ENCODE measurements at places on chromosomes 11 and 22.

DNA sequence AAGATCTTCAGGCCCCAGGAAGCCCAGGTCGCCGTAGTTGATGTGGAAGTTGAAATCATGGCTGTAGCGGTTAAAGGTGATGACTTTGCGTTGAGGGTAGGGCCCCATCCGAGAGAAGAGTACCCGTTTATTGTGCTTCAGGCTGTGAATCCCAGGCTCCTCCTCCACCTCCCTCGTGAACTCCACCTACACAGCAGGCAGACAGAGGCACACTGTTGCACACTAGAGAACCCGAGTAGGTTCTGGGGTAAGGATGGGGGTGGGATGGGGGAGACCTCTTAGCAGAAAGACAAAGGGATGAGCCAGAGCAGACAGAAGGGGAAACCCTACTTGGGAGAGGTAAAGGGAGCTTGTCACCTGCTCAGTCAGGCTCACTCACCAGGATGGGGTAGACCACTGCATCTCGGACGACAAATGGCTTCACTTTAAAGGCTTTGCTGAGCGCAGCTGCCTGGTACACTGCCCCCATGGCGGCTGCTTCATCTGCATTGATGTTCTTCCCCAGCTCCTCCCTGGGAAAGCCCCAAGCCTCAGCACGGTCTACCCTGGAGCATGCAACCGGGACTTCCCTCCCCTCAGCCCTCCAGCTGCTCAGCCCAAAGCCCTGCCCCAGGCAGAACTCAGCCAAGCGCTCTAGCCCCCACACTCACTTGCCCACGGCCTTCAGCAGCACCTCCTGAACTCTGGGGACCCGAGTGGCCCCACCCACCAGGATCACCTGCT lies 5.4 kb downstream of the HYOU1 start:
- DNase-seq: no peak

DNA sequence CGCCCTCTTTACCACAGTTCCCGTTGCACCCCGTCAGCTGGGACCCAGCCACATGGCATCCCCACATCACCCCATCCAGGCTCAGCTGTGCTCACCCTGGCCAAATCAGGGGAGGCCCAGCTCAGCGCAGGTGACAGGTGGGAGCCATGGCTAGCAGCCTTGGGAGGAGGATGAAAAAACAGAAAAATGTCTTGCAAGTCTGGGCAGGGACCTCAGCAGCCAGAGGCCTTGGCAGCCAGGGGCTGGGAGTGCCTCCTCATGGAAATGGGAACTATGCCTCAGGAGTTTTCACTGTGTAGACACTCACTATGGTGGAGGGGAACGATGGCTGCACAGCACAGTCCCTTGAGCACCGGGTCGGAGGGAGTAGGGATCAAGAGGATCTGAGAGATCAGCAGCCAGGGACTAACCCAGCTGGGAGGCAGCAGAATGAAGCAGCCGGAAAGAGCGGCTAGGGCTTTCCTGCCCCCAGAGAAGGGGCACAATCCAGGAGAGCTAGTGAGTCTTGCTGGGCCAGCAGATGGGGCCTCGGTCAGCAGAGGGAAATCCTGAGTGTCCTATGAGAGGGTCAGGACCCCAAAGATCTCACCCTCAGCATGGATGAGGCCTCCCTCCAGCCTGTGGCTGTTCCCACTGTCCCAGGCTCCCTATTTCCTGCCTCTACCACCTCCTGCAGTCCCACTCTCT lies 6.2 kb upstream of the FTH1 start:
- DNase-seq: no peak

DNA sequence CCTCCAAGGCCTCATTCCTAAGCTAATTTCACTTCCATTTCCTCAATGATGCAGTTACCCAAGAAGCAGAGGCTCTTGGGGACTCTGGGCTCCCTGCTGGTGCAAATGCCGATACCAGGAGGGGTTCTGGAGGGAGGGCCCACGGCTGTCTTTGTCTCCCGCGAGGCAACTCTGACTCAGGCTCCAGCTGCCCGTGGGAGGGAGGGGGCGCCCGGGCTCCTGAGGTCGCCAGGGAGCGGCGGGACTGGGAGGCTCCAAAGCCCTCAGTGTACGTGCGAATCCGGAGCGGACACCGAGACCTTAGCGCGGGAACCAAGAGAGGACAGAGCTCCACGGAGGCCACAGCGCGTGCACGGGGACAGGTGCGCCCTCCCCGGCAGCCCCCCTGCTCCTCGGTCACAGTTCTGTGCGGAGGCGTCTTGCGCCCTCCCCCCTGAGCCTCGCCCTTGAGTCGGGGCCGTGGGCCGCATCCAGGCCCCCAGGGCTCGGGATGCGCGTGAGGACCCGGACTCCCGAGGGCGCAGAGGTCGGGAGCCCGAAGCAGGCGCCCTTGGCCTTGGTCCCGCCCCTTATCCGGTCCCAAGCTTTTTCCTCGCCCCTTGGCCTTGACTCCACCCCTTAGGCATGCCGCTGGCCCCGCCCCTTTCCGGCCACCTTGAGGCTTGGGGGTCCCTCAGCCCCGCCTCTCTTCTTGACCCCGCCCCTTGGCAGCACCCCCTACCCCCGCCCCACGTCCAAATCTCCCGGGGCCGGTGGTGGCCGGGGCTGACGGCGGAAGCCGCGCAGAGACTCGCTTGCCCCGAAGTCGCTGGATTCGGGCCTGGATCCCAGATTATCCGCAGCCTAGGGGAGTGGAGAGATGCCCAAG lies 4.7 kb upstream of the SHISA8 start:
- DNase-seq: peak; percentile 48

- DNase-seq: no peak
These were observed 420.3 kb downstream of the SOX6 start for GRCh38 chr11:15936011-15936410.

- peak; percentile 4 for DNase-seq
These were observed 1.0 kb downstream of the RIC3 start for GRCh38 chr11:8167796-8168195.

- no peak for DNase-seq
These were observed 76.1 kb upstream of the UCP3 start for GRCh38 chr11:74084796-74085541.

DNA sequence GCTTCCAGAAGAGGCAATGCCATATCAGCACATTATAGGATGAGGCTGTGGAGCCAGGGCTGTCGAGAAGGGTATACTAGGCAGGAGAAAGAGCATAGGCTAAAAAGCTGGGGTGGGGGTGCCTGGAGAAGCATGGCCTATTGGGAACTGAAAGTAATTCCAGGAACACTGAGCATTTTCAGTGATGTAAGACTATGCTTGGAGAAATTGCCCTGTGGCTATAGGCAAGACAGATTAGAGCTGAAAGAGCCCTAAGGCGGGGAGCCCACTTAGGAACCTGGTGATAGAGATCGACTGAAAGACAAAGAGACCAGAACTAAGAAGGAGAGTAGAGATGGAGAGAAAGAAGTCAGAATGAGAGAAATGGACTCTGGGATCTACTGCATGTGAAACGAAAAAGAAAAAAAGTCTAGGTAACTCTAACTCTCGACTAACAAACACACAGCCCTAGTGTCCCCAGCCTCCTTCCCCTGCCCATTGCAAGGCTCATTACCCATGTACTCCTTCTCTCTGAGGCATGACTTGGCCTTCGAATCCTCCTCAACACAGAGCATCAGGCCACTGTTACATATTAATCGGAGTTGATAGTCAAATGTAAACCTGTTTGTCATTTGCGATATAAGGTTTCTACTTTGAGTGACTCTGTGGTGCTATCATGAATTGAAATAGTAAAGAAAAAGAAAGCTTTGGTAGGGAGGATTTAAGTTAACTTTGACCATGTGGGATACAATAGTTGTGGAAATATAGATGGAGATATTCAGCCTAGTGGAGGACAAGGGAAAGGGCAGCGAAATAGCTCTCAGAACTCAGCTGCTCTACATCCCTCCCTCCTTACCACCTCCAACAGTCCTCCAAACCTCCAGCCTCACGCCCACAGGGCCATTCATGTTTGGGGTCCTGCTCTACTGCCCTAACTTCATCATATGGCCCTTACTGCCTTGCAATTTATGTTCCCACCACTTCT lies 52.3 kb upstream of the BMAL1 start:
- DNase-seq: no peak

DNA sequence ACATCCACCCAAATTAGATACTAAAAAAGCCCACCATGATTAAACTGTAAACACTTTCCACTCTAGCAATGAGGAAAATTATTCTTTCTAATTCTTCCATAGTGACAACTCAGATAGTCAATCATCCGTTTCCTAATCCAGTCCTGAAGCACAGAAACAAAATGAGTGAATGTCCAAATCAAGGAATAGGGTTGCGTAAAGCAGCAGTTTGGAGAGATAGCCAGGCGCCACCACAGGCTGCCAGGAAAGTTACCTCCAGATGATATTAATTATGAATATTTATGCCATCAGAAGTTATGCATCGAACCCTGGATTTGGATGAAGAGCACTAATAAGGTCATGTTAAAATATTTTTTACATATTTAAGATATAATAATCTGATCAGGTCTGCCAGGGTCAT lies 63.2 kb downstream of the ETS1 start:
- no peak for DNase-seq

GRCh38 chr11:108586600-108586999 lies 7.0 kb downstream of the EXPH5 start:
- no peak for DNase-seq

GRCh38 chr22:48545987-48546386 lies 1281.7 kb downstream of the BRD1 start:
- DNase-seq: no peak

- peak; percentile 41 for DNase-seq
These were observed 11.5 kb downstream of the CSNK1E start for GRCh38 chr22:38305471-38306448.

GRCh38 chr11:27997344-27997743 lies 110.6 kb downstream of the KIF18A start:
- DNase-seq: no peak

- DNase-seq: no peak
These were observed 8.0 kb downstream of the IFITM10 start for GRCh38 chr11:1742371-1742770.

DNA sequence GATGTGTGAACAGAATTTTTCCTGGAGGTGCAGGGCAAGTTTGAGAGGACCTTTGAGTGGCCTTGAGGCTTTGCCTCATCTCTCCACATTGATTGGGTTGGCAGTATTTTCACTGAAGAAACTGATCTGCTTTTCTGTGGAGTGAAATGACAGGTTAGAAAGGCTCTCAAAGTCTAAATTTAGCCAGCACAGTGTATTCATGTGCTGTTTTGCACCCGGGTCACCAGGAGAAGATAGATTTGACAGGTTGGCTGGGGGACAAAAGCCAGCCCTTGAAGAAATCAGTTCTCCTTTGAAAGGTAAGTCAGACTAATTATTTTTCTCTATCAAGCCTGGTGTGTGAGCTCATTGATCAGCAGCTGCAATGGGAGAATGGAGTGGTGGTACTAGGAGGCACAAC lies 152.9 kb downstream of the DBX1 start:
- DNase-seq: no peak

DNA sequence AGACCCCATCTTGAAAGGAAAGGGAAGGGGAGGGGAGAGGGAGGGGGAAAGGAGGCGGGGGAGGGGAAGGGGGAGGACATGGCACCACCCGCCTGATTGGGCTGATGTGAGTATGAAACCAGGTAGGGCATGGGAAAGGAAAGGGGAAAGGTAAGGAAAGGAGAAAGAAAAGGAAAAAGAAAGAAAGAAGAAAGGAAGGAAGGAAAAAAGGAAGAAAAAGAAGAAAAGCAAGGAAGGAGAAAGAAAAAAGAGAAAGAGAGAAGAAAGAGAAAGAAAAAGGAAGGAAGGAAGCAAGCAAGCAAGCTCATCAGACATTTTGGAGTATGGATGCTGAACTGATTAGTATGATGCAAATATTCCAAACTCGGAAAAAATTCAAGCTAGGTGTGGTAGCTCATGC lies 36.0 kb upstream of the TFIP11 start:
- no peak for DNase-seq

DNA sequence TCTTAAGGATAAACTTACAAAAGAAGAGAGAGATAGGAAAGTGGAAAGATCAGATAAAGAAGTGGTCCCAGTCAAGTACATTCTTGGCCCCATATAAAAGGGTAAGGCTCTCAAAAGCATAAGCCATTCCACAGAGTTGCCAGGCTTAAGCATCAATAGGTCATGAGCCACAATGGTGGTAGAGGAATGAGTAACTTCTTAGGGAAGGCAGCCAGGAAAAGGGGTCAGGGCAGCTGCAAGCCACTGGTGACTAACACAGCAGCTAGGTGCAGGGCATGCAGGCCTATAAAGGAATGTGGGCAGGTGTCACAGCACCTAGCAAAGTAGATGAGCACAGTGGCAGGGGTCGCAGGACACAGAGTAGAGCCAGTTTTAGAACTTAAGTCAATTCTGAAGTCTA lies 302.6 kb upstream of the FAT3 start:
- DNase-seq: no peak

- DNase-seq: peak; percentile 24
These were observed 136.6 kb downstream of the ELP4 start for GRCh38 chr11:31646216-31646615.

DNA sequence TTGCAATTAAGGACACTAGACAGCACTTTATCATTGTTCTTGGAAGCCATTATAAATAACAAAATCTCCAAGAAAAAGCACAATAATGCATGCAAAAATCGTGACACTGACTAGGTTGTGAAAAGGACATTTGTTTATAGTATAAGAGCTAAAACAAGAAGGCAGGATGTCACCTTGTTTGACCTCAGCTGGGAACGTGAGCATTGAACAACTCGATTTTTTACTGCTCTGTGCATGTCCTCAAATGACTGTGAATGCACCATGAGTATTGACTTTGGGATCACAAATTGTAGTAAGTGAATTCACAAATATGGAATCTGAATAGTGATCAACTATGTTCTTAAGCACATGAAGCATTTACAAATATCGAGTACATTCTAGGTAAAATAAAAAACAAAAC lies 35.3 kb upstream of the ARHGAP20 start:
- no peak for DNase-seq

DNA sequence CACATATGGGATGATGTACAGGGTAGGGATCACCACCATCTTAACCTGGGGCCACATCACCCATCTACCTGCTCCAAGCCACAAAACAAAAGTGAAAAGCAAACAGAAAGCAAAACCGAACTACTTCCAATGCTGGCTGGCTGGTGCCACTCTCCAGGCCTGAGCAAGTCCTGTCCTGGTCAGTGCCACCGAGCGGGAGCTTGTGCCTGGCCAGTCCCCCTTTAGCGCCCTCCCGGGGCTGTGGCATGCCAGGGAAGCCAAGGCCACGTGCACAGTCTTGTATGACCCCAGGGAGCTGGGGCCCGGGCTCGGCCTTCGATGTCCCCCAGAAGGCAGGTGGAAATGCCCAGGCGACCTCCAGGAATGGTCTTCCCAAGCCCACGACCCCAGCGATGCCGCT lies 17.9 kb upstream of the NAP1L4 start:
- no peak for DNase-seq

- DNase-seq: no peak
These were observed 4.2 kb downstream of the APOBEC3H start for GRCh38 chr22:39101226-39101625.

DNA sequence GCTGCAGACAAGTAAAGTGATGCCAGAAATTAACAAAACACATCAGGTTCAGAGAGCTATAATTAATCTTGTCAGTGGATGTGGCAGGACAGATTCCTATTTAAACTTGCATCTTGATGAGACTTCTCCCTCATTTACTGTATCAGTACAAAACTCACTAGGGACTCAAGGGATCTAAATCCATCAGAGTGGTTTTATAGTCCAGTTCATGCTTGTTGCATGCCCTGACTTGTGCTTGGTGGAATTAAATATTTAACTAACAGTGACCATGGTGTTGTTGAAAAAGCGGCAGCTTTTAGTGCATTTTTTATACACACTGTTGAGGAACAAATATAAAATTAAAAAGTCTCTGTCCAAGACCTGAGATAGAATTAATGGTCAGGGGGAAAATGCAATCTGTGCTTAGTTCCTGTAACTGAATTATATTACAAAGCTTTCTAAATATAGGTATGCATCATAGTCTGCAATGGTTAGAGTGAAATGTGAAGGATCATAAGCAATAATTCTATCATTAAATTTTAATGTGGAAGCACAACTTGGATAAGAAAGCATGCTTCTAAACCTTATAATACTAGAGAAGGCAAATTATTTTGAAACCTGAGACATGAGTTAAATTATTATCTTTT lies 1475.5 kb upstream of the TENM4 start:
- DNase-seq: no peak
